Stimulated activated CD4-positive, alpha-beta T cell treated with anti-CD3 and anti-CD28 coated beads, Interleukin-2, amount 100 ng/mL, for 48 hours (primary cell): ENCODE measurements at places on chromosomes 2 and 18.

GRCh38 chr2:16973586-16974286, 308.1 kb upstream of the CYRIA start:
- no peak for DNase-seq

DNA sequence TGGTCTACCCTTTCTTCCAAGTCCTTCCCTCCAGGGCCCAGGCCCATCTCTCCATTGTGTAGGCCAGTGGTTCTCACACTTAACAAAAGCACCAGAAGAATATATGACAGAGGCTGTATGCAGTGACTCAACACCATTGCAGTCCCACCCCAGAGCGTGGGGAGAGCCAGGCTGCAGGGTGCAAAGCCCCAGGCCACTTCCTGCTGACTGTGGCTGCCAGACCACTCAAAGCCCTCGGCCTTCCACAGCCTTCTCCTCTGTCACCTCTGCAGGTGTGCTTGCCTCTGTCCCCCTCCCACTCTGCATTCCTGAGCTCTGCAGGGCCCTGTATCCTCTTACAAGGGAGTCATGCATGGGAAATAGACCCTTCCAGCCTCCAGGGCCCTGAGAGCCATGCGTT, 40.4 kb upstream of the ARHGEF4 start:
- DNase-seq = no peak

DNA sequence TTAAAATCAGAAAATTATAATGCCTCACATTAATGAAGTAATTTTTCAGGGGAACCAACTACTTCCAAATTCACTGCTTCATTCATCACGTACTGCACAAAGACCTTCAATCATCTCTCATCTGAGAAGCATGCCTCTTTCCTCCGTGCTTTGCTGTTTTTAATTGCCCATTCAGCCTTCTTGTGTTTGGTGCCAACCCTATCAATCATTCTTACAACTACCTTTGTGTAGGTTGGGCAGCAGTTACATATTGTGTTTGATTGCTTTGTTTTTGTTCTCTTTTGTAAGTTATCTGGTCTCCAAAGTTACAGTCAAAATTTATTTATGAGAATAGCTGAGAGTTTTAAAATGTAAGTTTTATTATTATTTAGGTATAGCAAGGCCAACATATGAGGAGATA, 549.0 kb upstream of the SLC8A1 start:
- DNase-seq = no peak

DNA sequence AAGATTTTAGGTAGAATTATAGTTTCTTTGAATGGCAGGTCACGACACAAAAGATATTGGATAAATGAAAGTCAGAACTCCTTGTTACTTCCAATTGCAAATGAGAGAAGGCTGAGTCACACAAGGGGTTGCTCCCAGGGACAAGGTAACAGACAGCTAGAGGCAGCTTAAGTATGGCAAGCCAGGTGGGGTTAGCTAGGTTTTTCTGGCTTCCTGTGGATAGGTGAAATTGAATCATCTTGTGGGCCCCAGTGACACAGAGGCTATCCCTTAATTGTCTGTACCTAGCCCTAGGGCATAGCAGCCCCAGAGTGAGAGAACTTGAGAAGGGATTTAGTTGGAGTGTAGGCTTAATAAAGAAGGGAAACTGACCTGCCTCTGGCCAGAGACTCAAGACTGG, 407.7 kb upstream of the SLC8A1 start:
- no peak for DNase-seq

- no peak for DNase-seq
Observed at GRCh38 chr2:149180226-149180875, 141.9 kb downstream of the LYPD6B start.

DNA sequence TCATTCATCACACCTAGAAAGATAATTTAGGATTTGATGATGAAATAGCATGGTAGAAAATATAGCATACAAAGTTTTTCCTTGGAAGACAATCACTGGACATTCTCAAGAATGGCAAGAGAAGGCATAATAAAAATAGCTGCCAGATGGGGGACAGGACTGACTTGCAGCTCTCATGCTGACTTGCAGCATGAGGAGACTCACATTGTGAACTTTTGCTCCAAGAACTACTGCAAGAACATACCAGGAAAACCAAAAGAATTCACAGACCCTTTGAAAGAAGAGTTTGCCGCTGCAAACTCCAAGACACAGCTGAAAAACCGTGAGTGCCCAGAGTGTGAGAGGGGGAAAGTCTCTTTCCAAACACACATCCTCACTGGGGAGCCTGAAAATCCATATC, 47.0 kb downstream of the CRYGD start:
- no peak for DNase-seq

DNA sequence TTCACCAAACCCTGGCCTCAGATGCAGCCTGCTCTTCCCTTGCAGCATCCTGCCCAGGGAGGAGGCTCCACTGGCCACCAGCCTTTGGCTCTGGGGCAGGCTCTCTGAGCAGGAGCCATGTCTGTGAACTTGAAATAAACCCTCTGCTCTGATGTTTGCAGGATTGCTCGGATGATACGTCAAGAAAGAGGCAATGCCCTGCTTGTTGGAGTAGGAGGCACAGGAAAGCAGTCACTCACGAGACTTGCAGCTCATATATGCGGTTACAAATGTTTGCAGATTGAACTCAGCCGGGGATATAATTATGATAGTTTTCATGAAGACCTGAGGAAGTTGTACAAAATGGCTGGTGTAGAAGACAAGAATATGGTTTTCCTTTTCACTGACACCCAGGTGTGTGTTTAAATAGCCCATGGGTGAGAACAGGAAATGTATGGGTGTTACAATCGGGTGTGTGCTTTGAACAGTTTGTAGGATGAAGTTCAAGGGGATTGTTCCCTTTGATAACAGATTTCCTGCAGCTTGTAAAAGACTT, 177.9 kb downstream of the DNAH6 start:
- no peak for DNase-seq

DNA sequence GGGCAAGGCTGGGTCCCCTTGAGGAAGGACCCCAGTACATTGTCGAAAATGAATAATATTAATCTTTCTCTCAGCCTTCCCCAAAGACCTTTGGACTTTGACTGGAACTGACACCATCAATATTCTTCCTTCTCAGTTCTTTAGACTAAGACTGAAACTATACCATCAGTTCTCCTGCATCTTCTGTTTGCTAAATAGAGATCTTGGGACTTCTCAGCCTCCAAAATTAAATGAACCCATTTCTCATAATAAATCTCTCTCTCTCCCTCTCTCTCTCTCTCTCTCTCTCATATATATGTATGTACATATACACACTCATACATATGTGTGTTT, 39.7 kb upstream of the VRK2 start:
- DNase-seq = no peak

GRCh38 chr2:215290980-215291599, 20.8 kb upstream of the ATIC start:
- DNase-seq = no peak

DNA sequence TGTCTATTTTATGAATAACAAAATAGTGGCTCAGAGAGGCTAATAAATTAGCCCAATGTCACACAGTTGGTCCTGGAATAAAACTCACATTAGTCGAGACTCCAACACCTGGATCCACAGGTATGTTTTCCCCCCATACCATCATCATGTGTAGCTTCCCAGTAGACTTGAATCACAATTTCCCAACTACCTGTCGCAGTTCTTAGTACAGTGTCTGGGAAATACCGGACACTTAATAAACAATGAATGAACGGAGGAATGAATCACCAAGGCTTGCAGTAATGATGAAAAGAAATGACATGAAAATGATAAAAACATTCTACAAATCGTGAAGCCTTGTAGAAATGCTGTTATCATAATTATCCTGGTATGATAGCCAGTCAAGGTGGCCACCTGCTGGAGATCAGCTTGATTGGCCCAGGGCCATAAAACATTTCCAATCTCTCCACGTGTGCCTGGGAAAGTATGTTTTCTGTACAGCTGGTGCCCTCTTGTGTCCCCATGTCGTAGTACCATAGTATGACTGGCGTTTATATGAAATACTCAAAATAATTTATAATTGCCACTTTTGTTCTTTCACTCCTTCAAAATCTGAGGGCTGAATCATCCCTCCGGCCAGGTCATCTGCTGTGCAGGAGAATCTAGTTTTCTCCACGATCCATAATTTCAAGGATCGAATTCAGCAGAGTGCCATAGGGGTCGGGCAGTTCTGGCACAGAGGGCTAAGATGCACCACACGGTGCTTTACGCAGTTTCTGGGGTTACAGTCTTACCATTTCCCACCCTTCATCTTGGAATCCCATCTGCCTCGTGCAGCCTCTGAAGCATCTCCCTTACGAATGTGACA, 95.4 kb downstream of the LAMA1 start:
- DNase-seq = no peak

GRCh38 chr2:219769090-219769910, 141.9 kb downstream of the SLC4A3 start:
- DNase-seq = no peak

DNA sequence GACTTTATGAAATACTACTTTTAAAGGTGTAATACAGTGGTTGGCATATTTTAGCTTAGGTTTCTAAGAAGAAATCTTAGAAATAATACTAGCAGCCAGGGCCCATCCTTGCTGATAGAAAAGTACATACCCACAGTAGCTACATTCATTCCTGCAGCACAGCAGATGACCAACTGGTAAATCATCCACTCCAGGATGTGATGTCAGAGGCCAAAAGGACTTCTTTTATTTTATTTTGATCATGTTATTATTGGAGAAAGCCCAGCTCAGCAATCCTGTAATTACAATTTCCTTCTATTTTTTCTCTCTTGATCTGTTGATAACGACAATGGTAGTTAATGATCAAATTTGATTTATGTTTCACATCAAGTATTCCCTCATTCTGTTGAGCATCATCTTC, 18.0 kb upstream of the TTN start:
- no peak for DNase-seq

DNA sequence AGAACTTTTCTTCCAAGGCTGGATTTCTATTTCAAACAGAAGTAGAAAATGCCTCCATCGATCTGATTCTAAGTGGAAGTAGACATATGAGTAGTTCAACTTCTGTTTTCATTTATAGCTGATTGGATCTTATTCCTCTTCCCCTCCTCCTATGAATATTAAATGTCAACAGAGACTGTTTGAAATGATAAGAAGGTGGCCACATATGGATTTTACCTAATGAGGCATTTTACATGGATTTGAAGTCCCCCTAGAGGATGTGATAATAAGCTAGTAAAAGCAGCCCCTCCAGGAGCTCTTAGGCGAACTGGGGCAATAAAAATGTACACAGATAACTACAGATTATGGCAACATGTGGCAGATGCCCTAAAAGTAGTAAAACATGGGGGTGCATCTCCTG, 71.0 kb downstream of the UPP2 start:
- DNase-seq = no peak
